ENCODE measurements at places on chromosomes 3 and 15.
A peak's percentile ranks its signal among the peaks of the same experiment; 100 is the strongest.

- no peak for DNase-seq
Measured at GRCh38 chr3:151593928-151594327, 133.1 kb upstream of the IGSF10 start.

DNA sequence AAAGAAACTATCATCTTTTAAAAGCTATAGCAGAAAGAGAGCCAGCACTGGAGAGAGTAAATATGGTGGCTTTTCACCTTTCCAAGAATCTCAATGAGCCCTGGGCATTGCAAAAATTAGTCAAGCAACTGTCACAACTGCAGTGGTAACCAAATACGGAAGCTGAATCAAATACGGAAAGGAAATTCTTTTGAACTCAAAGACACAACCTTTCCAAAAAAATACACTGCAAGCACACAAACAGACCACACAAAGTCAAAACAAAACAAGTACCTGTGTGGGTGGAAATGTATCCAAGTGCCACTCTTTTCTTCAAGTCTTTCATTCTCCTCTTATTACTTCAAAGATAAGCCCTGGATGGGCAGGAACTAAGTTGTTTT is 17.6 kb downstream of the VGLL4 start:
- no peak for DNase-seq

DNA sequence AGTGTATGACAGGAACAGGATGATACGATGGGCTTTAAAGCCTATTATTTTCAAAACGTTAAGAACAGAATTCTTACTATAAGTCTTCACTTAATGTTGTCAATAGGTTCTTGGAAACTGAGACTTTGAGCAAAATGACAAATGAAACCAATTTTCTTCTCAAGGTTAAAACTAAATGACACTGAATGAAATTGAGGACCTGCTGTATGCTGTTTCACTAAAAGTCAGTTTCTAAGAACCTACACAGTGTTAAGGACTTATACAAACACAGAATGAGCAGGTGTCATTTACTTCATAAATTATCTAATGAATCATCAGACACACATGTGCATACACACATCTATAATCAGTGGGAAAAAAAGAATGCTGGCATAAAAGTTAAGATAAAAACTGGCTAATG is 106.9 kb downstream of the RFTN1 start:
- no peak for DNase-seq

- no peak for DNase-seq
Measured at GRCh38 chr3:183181606-183182005, 19.1 kb upstream of the LAMP3 start.

DNA sequence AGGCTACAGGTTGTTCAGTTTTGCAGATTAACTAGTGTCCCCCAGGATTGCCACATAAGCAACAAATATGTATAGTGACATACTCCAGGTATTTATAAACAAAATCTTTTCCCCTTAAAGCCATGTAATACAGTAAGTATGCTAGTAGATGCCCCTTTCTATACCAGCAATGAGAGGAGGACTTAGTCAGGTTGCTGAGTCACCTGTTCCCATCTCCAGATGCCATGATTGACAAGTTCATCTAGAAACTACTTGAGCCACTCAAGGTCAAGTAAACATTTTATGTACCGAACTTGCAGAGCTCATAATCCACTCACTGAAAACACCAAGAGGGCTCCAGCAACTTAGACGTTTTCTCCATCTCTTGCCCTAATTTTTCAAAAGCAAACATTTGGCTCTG is 18.2 kb downstream of the SLC9A9 start:
- no peak for DNase-seq

DNA sequence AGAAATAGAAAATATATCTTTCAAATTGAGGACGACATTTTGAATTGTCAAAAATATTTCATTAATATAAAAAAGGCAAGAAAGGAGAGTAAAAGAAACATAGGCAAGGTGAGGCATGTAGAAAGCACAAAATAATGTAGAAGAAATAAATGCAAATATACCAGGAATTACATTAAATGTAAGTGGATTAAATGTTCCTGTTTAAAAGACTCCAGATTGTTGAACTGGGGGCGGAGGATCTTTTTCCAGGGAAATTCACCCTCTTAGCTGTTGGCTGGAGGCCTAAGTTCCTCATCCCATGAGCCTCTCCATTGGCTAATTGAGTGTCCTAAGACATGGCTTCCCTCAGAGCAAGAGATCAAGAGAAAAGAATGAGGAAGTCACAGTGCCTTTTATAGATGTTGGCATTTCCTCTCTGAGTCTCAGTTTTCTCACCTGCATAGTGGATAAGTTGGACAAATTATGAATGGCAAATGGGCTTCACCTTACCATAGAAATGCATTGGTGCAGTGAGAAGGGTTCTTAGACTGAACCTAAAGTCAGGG is 147.4 kb upstream of the SMAD3 start:
- no peak for DNase-seq

GRCh38 chr15:90249203-90249863 is at the start of gene TTLL13:
TSS of gene TTLL13 (plus strand) at chr15:90249556. CDS start at chr15:90250631, 1,075 bp downstream.
- DNase-seq = peak; percentile 83

- DNase-seq = no peak
Measured at GRCh38 chr15:73910522-73911303, 15.5 kb upstream of the LOXL1 start.

DNA sequence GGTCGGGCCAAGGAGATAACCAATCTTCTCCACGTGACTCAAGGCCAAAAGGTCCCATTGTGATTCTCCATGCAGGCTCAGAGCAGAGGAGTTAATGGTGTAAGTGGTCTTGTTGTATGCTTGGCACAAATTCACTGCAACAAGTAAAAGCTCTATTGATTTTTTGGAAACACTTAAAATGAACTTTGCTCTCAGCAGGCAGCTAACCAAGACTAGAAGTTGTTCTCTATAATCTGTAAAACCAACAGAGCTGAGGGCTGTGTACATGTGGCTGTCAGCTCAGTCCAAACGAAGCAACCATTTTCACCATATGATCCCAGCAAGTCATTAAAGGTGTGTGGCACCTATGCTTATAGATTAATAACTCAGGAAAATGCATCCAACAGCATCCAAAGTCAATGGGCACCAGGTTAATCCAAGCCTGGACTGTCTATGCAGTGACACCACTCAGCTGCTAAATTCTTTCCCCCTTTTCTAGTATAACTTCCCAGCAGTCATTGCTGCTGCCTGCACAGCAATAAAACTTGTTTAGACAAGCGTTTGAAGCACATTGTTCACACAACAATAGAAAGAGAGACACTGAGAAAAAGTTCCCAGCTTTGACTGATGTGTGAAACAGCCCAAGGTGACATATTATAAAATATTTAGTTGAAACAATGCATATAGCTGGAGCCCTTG is 603.8 kb upstream of the ADAMTS9 start:
- DNase-seq = no peak

DNA sequence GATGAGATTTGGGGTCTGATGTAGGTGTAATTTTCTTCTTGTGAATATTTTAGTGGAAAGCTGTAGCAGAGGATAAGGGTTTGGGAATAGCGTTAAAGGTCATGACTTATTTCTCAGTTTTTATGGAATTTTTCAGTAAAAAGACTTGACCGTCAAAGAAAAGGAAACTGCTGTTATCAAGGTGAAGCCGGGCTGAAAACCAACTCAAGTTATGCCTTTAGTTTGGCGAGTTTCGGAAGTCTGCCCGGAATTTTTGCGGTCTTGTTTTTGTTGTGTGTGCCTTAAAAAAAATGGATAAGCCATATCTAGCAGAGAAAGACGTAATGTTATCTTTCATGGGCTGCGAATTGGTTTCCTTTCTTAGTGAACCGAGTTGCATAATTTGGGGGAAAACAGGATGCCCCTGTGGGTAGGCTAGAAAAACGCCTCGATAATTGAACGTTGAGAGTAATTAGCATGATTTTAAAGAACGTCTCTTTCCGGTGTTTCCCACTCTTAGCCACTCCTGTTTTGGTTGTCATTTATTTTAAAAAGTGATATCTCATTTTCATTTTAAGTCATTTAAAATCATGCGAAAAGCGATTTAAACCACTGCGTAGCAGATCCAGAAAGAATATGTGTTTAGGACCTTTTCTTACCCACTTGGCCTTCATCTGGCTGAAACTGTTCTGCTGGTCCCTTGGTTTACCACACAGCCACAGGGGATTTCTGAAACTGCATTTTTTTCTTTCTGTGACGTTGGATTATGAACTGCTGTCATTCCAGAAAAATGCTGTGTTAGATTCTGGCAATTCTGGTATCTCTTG is 1.1 kb downstream of the NFKBIZ start:
- DNase-seq = no peak

DNA sequence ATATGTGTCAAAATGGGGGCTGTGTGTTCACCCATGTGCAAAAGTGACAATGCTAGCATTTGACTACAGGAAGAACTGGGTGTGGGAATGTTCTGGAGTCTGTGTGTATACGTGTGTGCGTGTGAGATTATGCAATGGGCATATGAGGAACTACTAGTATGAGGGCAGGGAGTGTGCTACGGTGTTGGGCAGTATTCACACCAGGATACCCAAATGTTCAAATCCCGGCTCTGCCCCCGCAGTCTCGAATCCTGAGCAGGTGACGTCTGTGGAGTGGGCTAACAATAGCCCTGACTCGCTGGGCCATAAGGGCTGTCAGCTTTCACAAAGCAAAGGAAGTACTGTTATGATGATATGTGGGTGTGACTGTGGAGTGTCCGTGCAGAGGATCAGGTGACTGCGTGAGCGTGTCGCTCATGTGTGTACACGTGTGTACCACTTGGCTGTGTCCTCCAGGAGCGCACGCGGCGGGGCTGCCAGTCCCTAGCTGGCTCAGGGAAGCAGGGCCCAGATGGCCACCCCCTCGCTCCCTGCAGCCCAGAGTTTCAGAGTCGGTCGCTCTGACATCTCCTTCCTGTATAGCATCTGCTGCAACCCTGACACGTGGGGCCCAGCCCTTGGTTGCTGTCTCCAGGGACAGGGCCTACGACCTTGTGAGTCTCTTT is 27.2 kb downstream of the IQSEC1 start:
- no peak for DNase-seq

- DNase-seq = no peak
Measured at GRCh38 chr3:9405756-9406155, 8.3 kb downstream of the SETD5 start.

DNA sequence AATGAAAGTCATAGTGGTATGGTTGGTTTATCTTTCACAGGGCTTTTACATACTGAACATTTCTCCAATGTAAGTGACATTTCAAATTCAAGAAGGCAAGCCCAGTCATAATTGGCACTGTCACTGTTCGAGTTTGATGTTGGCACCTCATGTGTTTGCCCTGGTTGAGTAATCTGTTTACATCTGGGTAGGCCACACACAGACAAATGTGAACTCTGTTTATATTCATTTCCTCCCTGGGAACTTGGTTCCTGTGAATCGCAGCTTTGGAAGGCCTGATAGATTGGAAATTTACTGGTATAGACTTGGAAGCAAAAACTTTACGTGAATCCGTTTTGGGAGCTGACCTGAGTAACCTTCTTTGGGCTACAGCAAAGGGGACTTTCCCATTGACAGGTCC is 395.2 kb upstream of the AZI2 start:
- DNase-seq = no peak

- no peak for DNase-seq
Measured at GRCh38 chr3:171056528-171056927, 30.0 kb upstream of the SLC2A2 start.

DNA sequence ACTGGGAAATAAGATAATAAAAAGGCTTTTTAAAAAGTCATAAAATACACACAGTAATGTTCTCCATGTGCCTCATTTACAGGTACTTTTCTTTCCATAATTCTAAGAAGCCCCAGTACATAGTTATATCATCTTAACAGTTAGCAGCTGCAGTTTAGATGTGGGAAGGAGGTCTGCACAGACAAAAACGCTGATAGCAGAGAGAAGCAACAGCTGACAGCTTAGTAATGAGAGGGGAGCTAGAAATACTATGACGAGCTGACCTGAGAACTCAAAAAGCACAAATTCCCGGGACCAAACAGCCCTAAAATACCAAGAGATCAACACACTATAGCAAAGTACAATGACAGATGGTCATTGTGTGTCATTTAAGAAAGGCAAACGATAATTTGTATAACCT is 36.7 kb upstream of the ARHGEF3 start:
- DNase-seq = no peak

GRCh38 chr3:160768918-160769317 is 12.9 kb downstream of the PPM1L start:
- DNase-seq = no peak

DNA sequence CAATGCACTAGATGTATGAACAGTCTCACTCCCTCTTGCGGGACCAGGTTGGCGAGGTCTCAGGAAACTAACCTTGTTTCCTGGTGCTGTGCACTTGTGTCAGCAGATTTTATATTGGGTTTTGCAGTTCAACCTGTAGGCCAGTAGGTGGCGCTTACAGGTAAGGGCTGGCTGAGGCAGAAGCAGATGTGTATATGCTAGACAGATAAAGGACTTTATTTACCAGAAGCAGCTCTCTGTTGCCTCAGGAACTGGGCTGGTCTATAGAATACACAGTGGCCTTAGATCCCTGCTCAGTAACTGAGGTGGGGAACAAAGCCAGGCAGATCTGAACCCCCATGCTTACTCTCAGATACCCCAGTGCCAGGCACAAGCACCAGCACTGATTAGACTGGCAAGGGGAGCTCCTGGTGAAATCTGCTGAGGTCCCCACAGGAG is 296.8 kb downstream of the DOCK3 start:
- DNase-seq = peak; percentile 23

- DNase-seq = no peak
Measured at GRCh38 chr3:187040516-187041361, 98.6 kb downstream of the RPL39L start.

DNA sequence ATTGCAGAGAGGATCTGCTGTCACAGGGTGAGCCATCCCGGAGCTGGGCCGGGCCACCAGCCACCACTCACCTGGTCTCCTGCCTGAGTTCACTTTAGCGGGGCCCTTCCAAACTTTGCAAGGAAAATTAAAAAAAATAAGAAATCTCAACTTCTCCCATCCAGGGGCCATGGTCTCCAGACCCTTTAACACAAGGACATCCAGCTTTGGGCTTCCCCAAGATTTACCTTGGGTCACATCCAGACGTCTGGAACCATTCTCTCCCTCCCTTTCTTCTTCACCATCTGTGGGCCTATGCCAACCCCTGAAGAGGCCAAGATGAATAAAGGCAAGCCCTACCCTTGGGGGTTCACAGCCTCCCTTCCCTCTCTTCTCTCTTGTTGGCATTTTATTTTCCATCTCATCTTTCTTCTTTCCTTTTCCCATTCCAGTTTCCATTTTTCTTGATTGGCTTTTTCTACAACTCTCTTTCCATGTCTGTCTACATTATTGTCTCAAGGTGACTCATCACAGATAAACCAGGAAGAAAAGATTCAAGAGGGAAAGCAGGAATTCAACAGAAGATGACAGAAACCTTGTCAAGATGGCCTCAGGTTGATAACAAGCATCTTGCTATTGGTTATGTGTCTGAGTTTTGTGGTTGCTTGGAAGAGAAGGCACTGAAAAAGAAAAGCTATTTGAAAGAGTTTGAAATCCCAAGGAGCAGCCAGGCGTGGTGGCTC is 49.5 kb downstream of the ITGA11 start:
- no peak for DNase-seq

GRCh38 chr3:89635137-89635536 is 527.7 kb downstream of the EPHA3 start:
- no peak for DNase-seq

DNA sequence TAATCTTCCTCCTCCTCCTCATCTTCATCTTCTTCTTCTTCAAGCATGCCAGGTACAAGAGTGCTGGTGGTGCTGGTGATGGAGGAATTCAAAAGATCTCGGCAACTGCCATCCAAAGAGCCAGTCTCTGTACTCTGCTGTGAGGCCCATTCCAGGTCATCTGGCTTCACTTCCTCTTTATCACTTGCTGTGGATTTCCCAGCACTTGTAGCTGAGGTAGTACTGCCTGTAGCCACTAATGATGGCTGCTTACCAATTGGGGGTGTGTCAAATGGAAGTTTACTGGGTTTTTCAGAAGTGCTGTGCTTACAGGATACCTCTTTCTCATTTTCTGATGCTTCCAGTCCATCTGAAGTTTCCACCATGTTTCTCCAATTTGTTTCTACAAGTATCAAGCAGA is 28.8 kb upstream of the SHC4 start:
- no peak for DNase-seq

All from stimulated activated CD4-positive, alpha-beta T cell treated with anti-CD3 and anti-CD28 coated beads, Interleukin-4, amount 100 ng/mL, for 48 hours (primary cell).